Activated CD8-positive, alpha-beta memory T cell treated with anti-CD3 and anti-CD28 coated beads, Interleukin-2, amount 10 ng/mL, durations not matched to agents 7 days and 5 days (primary cell): ENCODE measurements at places on chromosomes 12 and 14.

- no peak for DNase-seq
- H3K27me3 ChIP-seq, result no peaks in the 10 kb centered on the region
- peaks cover 40% of the 10 kb centered on the region for H3K4me1 ChIP-seq
Observed at GRCh38 chr14:89407856-89408255, 9.2 kb downstream of the FOXN3 start.

DNA sequence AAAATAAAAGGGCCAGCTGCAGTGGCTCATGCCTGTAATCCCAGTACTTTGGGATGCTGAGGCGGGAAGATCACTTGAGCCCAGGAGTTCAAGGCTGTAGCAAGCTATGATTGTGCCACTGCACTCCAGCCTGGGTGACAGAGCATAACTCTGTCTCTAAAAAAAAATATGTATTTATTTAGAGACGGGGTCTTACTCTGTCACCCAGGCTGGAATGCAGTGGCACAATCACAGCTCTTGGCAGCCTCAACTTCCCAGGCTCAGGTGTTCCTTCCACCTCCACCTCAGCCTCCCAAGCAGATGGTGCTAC lies 179.3 kb upstream of the ATF7IP start:
- DNase-seq, result no peak
- no peaks in the 10 kb centered on the region for H3K27me3 ChIP-seq
- peaks cover 2% of the 10 kb centered on the region for H3K4me1 ChIP-seq
- H3K27ac ChIP-seq, result no peak overlapping the region
- no peak overlapping the region for H3K4me3 ChIP-seq

DNA sequence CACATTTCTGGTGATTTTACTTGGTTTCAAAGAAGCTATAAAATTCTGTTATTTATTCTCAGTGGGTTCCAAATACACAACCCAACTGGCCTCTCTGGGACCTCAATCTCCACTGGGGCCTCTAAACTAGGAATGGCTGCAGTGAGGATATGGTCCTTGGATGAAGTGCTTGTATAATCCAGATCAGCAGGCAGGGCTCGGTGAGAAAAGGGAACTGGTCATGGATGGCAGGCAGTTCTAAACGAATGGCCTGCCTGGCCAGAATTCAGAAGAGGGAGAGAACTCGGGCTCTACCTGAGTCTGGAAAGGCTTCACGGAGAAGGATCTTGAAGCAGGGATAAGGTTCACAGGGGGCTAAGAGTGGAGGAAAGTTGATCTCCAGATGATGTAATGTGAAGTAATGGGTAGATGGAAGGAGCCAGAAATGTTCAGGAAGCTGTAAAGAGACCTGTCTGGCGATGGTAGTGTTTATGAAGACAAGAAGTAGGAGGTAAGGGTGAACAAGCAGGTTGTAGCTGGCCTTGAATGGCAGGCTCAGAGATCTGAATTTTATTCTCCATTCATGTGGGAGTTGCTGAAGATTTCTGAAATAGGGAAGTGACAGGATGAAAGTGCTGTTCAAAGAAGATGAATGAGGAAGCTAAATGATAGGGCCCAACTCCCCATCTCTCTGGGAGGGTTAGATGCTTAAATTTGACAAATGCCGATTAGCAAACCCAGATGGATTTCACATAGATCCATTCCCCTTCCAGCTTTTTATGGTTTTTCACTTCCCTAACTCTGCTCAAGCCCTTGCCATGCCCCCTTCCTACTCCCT lies 31.5 kb upstream of the ANO6 start:
- peaks cover 3% of the 10 kb centered on the region for H3K36me3 ChIP-seq
- H3K27ac ChIP-seq, result no peak overlapping the region
- no peak for DNase-seq
- H3K4me3 ChIP-seq, result no peak overlapping the region

DNA sequence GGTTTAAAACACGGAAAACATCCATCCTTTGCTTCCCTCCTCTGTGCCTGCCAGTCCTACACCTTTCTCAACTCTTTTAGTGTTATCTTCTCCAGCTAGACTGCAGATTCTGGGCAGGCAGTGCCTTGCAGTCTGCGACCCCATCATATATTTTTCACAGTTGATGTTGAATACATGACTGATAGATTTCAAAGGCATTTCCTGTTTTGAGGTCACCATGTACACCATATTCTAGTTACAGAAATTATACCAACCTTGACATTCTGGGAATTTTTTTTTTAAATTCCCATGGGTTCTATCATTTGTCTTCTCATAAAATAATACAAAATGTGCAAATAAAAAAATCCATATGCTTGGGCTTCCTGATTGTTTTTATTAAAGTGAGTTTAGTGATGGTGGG lies 16.6 kb downstream of the SOCS2 start:
- no peak overlapping the region for H3K27ac ChIP-seq
- peaks cover 3% of the 10 kb centered on the region for H3K36me3 ChIP-seq
- H3K4me1 ChIP-seq, result peaks cover 36% of the 10 kb centered on the region
- DNase-seq, result no peak
- H3K27me3 ChIP-seq, result peaks cover 35% of the 10 kb centered on the region

DNA sequence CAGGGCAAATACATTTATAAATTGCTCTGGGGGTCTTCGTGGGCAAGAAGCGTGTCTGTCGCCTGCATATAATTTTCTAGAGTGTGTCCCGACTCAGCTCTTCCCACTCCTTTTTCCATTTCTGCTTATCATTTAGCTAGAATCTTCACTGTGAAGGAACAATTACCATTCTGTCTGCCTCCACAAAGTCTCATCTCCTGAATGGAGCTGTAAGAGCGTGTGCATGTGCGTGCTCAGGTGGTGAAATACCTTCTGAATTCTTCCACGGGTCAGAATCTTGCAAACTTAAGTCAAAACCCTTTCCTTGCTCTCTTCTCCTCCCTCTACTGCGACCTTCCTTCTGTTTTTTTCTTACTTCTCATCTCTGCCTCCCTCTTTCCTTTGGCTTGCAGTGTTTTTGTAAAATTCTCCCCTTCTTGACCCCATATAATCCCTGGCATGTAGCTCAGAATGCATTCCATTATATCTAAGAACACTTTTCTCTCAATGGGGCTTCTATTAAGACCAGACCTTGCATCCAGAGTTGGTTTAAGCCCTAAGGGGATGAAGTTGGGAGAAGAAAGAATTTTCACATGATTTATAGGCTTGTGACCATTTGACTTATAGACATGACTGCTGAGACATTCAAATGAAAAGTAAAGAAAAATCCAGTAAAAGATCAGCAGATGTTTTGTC lies 25.0 kb upstream of the GSG1 start:
- DNase-seq, result no peak
- no peak overlapping the region for H3K27ac ChIP-seq
- peaks cover 4% of the 10 kb centered on the region for H3K4me1 ChIP-seq
- peaks cover 29% of the 10 kb centered on the region for H3K27me3 ChIP-seq
- no peak overlapping the region for H3K4me3 ChIP-seq
- H3K36me3 ChIP-seq, result no peaks in the 10 kb centered on the region

DNA sequence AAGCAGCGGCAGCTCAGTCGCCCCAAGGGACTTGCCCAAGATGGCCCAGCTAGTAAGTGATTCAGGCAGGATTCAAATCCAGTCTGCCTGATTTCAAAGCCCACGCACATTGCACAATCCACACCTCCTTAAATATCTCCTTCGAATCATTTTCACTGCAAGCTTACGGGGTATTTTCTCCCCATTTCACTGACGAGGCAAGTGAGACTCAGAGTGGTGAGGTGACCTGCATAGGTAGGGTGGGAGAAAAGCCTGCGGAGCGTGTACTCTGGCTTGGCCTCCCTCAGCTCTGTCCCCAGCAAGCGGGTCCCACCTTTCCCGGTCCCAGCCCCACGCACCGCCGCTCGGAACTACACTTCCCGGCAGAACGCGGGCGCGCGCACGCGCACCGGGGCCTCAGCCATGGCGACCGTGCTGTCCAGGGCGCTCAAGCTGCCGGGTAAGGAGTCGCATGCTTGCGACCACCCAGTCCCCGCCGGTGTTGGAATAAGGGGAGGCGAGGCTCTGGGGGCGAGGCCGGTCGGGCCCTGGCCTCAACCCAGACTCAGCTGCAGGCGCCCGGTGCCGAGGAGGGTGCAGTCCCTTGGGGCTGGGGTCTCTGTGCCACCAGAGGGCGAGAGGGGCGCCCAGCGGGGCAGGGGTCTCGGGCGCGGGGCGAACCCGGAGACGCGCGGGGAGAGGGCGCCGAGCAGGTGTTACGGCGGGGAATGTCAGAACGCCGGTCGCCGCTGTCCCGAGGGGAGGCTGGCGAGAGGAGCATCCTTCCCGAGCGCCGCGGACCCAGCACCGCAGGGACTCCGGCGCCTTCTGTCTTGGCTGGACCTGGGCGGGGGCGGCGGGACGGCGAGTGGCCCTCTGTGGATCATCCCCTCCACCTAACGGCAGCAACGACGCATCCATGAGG lies at the start of gene FAM234B:
Gene FAM234B, plus strand, starts transcription at position 380 of the 904 bp plus-strand sequence. Its CDS starts 23 bp downstream, at position 403.
- H3K27me3 ChIP-seq, result peaks cover 29% of the 10 kb centered on the region
- DNase-seq, result peak; percentile 76
- H3K36me3 ChIP-seq, result peaks cover 4% of the 10 kb centered on the region
- H3K27ac ChIP-seq, result peak within 1 kb of the TSS; percentile 31
- peaks cover 23% of the 10 kb centered on the region for H3K4me1 ChIP-seq
- peak within 1 kb of the TSS; percentile 80 for H3K4me3 ChIP-seq

DNA sequence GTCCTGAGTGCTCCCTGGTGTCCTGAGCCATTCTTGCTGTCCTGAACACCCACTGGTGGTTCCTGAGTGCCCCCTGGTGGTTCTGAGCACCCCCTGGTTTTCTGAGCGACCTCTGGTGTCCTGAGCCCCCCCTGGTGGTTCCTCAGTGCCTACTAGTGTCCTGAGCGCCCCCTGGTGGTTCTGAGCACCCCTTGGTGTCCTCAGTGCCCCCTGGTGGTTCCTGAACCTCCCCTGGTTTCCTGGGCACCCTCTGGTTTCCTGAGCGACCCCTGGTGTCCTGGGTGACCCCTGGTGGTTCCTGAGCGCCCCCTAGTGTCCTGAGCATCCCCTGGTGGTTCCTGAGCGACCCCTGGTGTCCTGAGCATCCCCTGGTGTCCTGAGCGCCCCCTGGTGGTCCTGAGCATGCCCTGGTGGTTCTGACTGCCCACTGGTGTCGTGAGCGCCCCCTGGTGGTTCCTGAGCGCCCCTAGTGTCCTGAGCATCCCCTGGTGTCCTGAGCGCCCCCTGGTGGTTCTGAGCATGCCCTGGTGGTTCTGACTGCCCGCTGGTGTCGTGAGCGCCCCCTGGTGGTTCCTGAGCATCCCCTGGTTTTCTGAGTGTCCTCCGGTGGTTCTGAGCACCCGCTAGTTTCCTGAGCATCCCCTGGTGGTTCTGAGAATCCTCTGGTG lies 473.1 kb downstream of the TMEM121 start:
- no peaks in the 10 kb centered on the region for H3K27me3 ChIP-seq
- peak; percentile 93 for DNase-seq
- peak overlapping the region; percentile 63 for H3K4me3 ChIP-seq
- H3K36me3 ChIP-seq, result no peaks in the 10 kb centered on the region

DNA sequence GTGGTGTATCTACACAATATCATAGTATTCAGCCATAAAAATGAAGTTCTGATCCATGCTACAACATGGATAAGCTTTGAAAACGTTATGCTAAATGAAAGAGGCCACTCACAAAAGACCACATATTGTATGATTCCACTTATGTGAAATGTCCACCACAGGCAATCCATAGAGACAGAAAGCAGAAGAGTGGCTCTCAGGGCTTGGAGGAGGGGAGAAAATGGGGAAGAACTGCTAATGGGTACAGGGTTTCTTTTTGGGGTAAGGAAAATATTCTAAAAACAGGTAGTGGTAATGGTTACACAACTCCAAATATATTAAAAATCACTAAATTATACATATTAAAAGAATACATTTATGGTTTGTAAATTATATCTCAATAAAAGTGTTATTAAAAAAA lies 16.5 kb downstream of the SCNN1A start:
- no peak overlapping the region for H3K4me3 ChIP-seq
- DNase-seq, result no peak
- H3K27me3 ChIP-seq, result peaks cover 13% of the 10 kb centered on the region
- H3K36me3 ChIP-seq, result no peaks in the 10 kb centered on the region
- H3K27ac ChIP-seq, result no peak overlapping the region

DNA sequence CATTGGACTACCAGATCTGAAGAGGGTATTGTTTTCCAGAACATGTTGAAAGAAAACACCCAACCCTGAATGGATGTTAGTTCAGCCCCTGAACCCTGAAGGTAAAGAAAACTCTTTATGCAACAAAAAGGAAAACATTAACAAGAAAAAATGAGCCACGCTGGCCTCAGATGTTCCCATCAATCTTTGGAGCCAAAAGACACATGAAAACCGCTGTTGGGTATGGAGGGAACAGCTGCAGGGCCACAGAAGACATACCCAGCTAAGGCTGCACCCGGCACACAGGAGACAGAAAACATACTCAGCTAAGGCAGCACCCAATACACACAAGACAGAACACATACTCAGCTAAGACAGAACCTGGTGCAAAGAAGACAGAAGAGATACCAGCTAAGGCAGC lies 51.3 kb upstream of the GALNT9 start:
- no peak overlapping the region for H3K27ac ChIP-seq
- DNase-seq, result no peak
- H3K36me3 ChIP-seq, result no peaks in the 10 kb centered on the region
- peaks cover 11% of the 10 kb centered on the region for H3K27me3 ChIP-seq

- DNase-seq, result no peak
- peaks cover 19% of the 10 kb centered on the region for H3K4me1 ChIP-seq
- peak overlapping the region; percentile 10 for H3K27ac ChIP-seq
Observed at GRCh38 chr14:74785056-74785613, 22.0 kb downstream of the YLPM1 start.

- peaks cover 32% of the 10 kb centered on the region for H3K36me3 ChIP-seq
- no peaks in the 10 kb centered on the region for H3K27me3 ChIP-seq
- H3K4me1 ChIP-seq, result peaks cover 3% of the 10 kb centered on the region
- H3K27ac ChIP-seq, result no peak overlapping the region
- no peak for DNase-seq
- H3K4me3 ChIP-seq, result no peak overlapping the region
Observed at GRCh38 chr12:14505626-14506596, 61.8 kb downstream of the PLBD1 start.

GRCh38 chr14:37796703-37797416 lies 201.4 kb downstream of the TTC6 start:
- H3K4me3 ChIP-seq, result no peak overlapping the region
- DNase-seq, result no peak
- no peaks in the 10 kb centered on the region for H3K27me3 ChIP-seq
- H3K27ac ChIP-seq, result no peak overlapping the region
- no peaks in the 10 kb centered on the region for H3K4me1 ChIP-seq

DNA sequence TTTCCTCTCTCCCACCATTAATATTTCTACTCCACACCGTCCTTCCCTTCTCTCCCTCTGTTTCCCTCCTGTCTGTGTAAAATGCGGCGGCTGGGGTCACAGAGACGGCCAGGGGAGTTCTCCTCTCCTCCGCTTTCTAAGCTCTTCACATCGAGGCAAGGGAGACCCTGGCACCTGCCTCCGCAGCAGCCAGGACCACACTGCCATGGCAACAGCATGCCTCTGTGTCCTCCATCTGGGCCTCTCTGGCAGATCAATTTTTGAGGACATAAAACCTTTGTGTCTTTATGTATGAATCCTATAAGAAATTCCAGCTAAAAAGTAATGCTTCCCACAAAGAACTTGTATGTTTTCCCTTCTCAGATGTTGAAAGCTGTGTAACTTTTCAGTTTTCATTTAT lies 41.4 kb downstream of the DYRK4 start:
- peaks cover 16% of the 10 kb centered on the region for H3K4me1 ChIP-seq
- DNase-seq, result no peak
- H3K27ac ChIP-seq, result no peak overlapping the region
- peaks cover 2% of the 10 kb centered on the region for H3K36me3 ChIP-seq
